Left renal pelvis (tissue), 4 donors: ENCODE measurements at places on chromosomes 13 and 19. TPM values are rescaled to one million over a fixed set of nuclear protein-coding genes. Genes with fewer than 3 reads are reported as not detected.

- DNase-seq = no peak
Observed at GRCh38 chr13:40259899-40260298, 406.5 kb downstream of the FOXO1 start.

GRCh38 chr19:1354970-1355567, 28.6 kb upstream of the NDUFS7 start:
- DNase-seq = no peak

GRCh38 chr13:26325876-26326275, 71.9 kb downstream of the CDK8 start:
- no peak for DNase-seq

DNA sequence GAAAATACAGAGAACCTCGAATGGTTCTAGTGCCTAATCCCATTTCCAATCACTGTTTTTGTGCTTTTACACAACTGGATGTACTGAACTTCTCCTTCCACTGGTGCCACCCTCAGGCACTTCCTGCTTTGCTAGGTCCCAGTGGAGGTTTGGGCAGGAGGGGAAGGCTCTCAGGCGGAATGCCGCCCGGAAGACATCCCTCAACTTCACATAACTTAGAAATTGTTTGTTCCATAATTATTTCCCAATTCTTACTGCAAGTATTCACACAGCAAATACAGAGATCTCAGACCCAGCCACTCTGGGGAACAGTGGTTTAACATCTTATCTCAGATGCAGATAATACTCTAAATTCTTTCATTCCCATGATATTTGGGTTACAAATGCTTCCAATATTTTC, 195.7 kb upstream of the IPO5 start:
- no peak for DNase-seq

CATSPERD gene
- not detected for polyA plus RNA-seq
